Fibroblast of villous mesenchyme (primary cell): ENCODE measurements at places on chromosomes 7 and 10. TPM values are rescaled to one million over a fixed set of nuclear protein-coding genes. Genes with fewer than 3 reads are reported as not detected.

The ZDHHC16 gene
- total RNA-seq = 60.6 and 69.1 TPM in 2 replicates

The CALML5 gene
- total RNA-seq = not detected in 2 replicates

The TDRD1 gene
- 0.43 and 0.64 TPM in 2 replicates for total RNA-seq

The NRG3 gene
- total RNA-seq = not detected in 2 replicates

The GRM3 gene
- total RNA-seq = not detected in 2 replicates
